ENCODE measurements at places on chromosomes 3 and 15.

GRCh38 chr3:8166014-8166413 lies 335.6 kb upstream of the LMCD1 start:
- DNase-seq, result no peak

- no peak for DNase-seq
These were observed 347.4 kb upstream of the DCBLD2 start for GRCh38 chr3:99248913-99249312.

- no peak for DNase-seq
These were observed 27.2 kb upstream of the ADAMTS7 start for GRCh38 chr15:78838489-78838888.

GRCh38 chr3:72099326-72100079 lies 314.6 kb upstream of the PROK2 start:
- no peak for DNase-seq

GRCh38 chr3:12454076-12454815 lies 30.0 kb upstream of the TSEN2 start:
- no peak for DNase-seq

GRCh38 chr3:195548501-195548900 lies 5.4 kb upstream of the PPP1R2 start:
- no peak for DNase-seq

- no peak for DNase-seq
These were observed 187.3 kb downstream of the SUCNR1 start for GRCh38 chr3:152060701-152061100.

DNA sequence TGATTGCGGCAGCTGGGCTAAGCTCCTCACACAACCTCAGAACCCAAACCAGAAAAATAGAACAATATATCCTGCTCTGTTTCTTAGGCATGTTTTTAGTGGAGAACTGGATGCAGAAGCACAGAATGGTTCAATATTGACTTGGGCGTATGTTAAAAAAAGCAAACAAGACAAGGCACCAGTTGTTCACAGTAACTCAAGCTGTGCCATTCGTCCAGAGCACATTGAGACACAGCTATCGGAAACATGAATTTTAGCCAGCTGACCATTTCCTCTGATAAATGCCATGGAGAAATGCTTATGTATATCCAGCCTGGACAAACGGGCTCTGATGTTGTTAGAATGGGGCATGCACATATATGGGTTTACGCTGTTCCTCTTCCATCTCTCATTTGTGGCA lies 129.2 kb upstream of the PDZRN3 start:
- no peak for DNase-seq

DNA sequence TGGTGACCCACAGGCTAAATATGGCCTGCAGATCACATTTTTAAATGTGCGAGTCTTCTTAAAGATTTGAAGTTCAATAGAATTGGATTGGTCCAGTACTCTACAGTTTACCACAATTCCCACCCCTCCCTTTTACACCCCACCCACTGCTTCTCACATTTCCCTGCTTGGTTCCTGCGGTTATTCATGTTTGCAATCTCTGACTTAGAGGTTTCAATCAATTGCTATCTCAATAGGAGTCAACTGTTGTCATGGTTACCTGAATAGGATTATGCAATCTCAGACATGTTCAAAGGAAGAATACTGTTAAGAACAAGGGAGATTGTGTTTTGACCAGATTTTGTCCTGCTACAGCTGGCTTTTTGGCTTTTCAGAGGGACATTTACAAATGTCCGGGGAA lies 4.9 kb upstream of the C3orf49 start:
- DNase-seq, result no peak

DNA sequence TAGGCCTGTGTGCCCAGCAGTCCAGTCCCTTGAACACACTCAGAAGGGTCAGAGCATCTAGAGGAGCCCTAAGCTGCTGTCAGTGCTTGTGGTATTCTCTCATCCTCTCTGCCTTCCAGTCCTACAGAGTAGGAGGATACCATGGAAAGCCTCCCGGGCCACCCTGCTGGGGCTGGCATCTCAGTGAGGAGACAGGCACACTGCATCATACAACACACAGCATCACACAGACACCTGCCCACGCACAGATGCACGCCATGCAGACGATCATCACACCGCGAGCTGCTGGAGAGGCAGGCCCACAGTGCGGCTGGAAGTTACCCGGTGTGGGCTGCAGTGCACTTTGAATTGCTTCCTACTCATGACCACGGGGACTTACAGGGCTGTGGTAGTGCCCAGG lies 15.2 kb downstream of the GABRA5 start:
- DNase-seq, result no peak

DNA sequence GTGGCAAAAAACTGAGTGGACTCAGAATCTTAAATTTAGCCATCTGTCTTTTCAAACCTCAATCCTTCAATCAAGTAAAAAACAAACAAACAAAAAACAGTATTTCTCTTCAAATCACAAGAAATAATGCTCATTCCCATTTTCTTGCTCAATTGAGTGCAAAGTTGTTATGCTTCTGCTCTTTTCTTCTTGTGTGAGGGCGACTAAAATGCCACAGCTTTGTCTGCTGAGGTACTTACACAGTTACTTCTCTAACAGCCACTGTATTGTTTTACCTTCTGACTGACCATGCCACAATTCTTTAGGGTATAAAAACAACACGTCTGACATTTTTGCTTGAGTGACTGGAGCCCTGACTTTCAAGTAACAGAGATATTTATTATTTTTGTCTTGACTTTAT lies 617.4 kb downstream of the NAALADL2 start:
- no peak for DNase-seq

DNA sequence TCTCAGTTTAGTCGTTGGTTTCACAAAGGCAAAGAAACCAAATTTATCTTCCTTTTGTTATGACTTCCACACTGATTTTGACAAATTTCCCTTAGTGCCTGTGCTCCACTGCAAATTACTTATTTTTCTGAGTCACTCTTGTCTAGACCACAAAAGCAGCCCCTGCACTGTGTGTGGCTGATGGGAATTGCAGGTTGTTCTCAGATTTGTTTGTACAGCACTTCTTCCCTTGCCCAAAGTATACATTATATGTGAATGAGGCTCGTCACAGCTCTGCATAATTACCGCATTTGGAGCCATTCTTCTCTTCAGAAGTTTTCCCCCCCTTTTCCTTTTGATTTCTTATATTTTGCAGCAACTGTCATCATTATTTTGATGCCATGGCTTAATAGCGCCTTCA lies 354.2 kb upstream of the IL12A start:
- DNase-seq, result no peak

- DNase-seq, result no peak
These were observed 6.4 kb upstream of the C15orf39 start for GRCh38 chr15:75195122-75195765.

DNA sequence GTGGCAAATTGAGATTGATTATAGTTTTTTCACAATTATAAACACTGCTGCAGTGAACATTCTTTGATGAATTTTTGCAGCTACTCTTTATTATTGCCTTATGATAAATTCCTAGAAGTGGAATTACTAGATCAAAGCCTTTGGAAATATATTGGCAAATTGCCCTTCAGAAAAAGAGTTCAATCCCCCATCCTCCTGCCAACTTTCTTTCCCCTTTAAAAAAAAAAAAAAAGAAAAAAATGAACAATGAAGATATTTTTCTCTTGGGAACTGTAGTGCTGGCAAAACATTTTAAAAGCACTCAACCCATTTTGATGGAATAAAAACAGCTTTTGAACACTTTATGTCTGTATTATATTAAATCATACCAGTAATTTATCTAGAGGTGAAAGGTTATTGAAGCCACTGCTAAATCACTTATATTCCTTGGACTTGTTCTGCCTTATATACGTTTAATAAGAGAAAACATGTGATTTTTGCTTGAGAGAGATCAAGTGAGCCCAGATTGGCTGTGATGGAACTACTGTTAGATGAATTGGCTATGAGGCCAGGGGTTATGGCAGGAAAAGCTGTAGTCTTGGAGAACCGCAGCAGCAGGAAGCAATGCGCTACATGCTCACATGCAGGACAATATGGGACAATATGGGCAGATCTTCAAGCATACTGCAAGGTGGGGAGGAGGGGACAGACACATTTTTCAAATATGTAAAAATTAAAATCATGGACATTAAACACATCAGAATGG lies 212.8 kb upstream of the C2CD4B start:
- no peak for DNase-seq

DNA sequence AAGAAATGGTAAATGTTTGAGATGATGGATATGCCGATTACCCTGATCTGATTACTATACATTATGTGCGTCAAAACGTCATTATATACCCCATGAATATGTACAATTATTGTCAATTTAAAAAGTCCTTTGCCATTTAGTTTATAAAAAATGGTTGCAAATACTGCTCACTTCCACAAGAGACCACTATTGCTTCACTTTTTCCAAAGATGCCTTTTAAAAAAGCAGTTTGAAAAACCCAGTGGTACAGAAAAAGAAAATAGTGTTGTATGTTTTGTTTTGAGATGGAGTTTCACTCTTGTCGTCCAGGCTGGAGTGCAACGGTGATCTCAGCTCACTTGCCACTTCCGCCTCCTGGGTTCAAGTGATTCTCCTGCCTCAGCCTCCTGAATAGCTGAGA lies 39.3 kb downstream of the EDEM1 start:
- DNase-seq, result peak; percentile 50

- no peak for DNase-seq
These were observed 409 bp upstream of the LHFPL4 start for GRCh38 chr3:9553948-9554513.

- no peak for DNase-seq
These were observed 78.1 kb downstream of the COL8A1 start for GRCh38 chr3:99716463-99716995.

DNA sequence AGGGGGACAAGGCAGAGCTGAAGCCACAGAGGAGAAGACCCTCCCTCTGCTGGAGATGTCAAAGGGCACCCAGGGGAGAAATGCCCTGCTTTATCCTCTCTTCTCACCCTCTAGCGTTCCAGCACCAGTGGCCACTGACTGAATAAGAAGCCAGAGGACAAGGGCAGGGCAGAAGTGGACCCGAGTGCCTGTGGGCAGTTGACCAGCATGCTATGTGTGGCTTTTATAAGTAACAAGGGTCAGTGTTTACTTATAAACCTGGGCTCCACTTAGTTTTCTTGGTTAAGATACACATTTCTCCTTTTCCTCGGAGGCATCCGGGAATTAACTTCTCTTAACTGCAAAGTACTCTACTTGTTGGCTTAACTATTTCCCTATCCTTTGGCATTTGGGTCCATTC lies 13.3 kb upstream of the HDAC11 start:
- no peak for DNase-seq

- DNase-seq, result no peak
These were observed 162.6 kb downstream of the IL1RAP start for GRCh38 chr3:190676481-190676880.

- DNase-seq, result no peak
These were observed 87.4 kb downstream of the ZIC4 start for GRCh38 chr3:147318900-147319299.

DNA sequence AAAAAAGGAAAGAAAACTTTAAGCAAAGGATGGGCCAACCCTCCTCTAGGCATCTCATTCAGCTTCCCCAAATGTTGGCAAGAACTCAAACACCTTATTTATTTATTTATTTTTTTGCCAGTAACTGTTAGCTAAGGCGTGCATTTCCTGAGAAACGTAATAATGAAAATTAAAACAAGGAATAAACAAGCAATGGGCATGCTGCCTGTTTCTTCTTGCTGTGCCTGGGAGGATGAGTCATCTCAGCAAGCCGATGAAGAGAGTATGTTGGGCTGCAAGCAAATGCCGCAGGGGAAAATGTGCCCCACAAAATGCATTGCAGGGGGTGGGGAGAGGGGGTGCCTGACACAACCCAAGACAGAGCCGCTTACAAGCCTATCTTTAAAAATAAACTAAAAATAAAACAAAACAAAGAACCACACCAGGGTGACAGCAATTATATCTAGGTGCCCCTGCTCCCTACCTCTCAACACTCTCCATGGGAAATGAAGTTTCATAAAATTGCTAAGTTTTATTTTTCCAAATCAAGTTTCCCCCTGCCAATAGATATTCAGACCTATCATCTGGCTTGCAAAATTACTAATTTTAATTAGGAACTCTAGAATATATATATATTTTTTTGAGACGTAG lies 40.3 kb downstream of the EIF4E3 start:
- DNase-seq, result no peak

DNA sequence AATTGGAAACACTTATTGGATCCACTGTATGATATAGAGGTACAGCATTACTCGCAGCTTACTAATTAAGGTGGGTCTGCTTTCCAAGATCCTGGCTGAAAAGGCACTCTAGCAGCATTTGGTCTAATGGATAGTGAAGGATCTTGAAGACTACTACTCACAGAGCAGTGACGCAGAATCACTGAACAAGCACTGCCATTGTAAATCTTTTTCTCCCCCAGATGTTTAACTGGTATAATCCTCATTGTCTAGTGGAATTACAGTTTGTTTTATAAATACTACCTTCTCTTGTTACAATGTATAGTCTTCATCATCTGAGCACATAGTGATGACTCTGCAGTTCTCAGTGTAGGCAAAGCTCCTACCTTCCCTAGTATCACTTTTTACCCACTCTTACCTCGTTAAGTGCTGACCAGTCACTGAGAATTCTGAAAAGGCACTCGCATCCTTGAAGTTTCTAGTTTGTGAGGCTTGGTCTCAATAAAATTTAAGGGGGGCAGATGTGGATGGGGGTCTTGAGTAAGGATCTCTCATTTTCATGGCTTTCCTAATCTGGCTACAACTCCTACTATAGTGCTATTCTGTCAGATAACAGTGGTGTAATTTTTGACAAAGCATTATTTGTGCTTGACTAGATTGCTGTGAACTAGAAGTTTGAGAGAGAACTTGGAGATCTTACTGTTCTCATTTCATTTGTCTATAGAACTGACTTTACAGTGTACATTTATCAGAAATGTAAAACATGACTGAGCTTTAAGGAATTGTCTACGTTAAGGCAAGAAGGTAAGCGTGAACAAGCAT lies 23.2 kb downstream of the MAPK6 start:
- no peak for DNase-seq

- DNase-seq, result no peak
These were observed 62.5 kb upstream of the PHLDB2 start for GRCh38 chr3:111796566-111796965.

DNA sequence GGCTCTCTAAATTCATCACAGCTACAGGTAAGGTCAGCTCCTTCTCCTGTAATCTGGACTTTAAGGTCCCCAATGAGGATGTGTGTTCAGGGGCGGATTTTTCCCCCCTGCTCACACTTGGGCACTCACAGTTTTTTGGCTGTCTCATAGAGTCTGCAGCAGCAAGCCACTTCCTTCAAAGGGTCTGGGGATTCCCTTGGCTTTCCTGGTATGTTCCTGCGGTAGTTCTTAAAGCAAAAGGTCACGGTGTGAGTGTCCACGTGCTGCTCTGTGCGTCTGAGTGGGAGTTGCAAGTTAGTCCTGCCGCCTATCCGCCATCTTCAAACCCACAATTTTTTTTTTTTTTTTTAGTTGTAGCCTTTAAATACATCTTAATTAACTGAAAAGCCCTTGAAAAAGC lies 15.4 kb upstream of the CFAP20DC start:
- no peak for DNase-seq
